Gastroesophageal sphincter (tissue), 4 donors: ENCODE measurements at places on chromosomes 16 and 17.

DNA sequence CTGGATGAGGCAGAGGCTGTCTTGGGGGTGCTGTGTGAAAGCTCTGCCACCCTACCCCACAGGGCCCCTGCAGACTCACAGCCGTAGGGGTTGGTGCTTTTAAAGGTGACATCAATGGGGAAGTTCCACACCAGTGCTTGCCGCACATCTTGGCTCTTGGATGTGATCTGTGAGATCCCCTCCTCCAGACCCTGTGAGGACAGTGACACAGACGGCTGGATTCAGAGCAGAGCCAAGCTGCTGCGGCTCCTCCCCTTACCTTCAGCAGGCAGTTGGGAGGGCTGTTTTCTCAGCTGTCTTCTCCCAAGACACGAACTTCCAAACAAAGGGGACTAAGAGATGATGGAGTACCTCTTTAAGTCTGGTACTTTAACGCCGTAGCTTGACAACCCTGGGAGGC is 4.8 kb downstream of the B9D1 start:
- no peak for ATAC-seq

DNA sequence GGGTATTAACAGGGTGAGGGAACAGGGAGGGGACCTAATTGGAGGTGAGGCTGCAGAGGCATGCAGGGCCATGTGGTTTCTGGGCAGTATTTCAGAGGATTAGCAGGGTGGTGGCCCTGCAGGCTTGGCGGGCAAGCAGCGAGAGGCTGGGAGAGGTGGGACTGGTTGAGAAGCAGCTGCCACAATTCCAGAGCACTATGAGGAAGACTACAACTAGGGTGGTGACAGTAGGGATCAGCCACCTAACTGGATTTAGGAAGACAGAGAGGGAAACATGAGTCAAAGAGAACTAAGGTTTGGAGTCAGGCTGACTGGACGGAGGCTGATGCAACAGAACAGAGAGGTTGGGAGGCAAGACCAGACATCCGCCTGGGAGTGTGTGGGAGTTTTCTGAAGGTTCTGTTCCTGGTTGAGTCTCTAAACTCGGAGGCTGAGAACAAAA is 12.3 kb downstream of the ALOXE3 start:
- ATAC-seq = no peak

DNA sequence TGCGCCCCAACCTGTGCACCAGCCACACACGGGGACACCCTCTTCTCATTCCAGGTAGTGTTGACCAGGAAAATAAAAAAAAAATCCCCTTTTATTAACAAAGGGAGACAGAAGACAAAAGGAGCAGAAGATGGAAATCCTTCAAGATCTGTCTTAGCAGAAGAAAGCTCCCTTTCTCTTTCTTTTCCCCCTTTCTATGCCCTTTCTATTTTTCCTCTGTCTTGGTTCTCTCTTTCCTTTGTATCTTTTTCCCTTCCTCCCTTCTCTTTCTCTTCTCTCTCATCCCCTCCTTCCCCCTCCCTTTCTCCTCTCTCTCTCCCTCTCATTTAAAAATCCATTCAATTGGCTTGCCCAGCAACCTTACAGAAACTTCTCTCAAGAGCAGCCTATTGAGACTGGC is 254.1 kb upstream of the ZFHX3 start:
- no peak for ATAC-seq

- no peak for ATAC-seq
Measured at GRCh38 chr17:36901506-36901905, 35.8 kb upstream of the LHX1 start.

- ATAC-seq = no peak
Measured at GRCh38 chr17:76204277-76204676, 36.0 kb downstream of the RNF157 start.

- no peak for ATAC-seq
Measured at GRCh38 chr17:73801455-73802100, 157.3 kb upstream of the SDK2 start.

DNA sequence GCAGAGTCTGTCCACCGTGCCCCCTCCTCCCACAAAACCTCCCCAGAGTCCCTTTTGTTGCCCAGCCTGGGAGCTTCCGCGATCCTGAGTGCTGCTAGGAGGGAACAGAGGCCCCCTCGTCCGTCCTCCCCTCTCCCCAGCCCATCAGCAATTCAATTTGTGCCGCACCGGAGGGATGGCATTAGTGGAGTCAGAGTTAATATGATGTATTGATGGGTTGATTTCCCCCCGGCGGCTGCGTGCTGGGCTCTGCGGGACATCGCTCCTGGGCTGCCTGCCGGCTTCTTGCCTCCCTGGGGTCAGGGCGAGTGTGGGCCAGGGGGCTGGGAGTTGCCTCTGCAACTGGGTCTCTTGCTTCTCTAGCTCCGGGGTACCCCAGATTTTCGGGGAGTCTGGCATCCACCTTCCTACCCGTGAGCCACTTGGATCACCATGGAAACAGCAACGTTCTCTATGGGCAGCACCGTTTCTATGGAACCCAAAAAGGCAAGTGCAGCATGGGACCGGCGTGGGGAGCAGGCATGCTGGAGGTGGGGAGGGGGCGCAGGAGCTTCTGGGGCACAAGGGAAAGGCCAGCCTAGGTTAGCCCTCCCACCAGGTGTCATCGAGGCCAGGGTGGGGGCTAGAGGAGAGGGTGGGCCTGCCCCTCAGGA is 42.9 kb downstream of the BAHCC1 start:
- ATAC-seq = no peak

DNA sequence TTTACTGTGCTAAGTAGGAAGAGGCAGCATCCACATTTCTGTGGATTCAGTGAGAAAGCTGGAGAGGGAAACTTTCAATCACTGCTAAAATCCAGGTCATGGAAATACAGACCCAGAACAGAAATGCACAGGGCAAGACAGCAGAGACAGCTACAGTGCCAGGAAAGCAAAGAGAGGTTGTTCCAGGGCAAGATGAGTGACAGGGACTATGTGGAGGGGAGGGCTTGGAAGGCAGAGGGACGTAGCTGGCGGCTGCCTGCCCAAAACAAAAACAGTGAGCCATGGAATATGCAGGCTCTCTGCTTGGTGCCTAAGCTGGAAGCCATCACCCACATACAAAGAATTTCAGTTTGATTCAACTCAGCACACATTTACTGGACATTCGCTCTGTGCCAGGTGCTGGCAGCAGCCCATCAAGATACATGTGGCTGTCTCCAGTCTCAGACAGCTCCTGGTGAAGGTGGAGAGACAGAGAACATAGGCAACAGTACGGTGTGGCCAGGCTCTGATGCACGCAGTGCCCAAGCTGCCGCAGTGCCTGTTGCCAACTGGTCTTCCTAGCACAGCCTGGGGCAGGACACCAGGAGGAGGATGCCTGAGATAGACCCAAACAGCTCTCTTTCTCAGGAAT is 88.7 kb downstream of the AIPL1 start:
- no peak for ATAC-seq

- no peak for ATAC-seq
Measured at GRCh38 chr16:81843683-81844082, 64.6 kb downstream of the PLCG2 start.
